A549 treated with GW870086 at 1 μM for 4 hours (cell line): ENCODE measurements at places on chromosomes 4 and X. TPM values are rescaled to one million over a fixed set of nuclear protein-coding genes. Genes with fewer than 3 reads are reported as not detected.

Gene SSX2B
- not detected in 5 replicates for total RNA-seq

Gene FRMD7
- total RNA-seq, result 0.03 TPM in 1 of 5 replicates, not detected in the others

Gene CTBP1
- 75.9 to 88.1 TPM (median 82.0 TPM) in 5 replicates for total RNA-seq

Gene UGT2A1
- total RNA-seq, result not detected in 5 replicates

Gene USP17L22
- not detected in 5 replicates for total RNA-seq

Gene UGT2B10
- 0.09 TPM in 1 of 5 replicates, not detected in the others for total RNA-seq

Gene GPRIN3
- 1.5 to 4.0 TPM (median 3.1 TPM) in 5 replicates for total RNA-seq

Gene CORIN
- total RNA-seq, result not detected in 5 replicates

Gene RAB40A
- 0.10 TPM in 1 of 5 replicates, not detected in the others for total RNA-seq

Gene PPARGC1A
- total RNA-seq, result 0.02 to 0.28 TPM (median 0.05 TPM) in 5 replicates

Gene MGARP
- total RNA-seq, result 0.34 to 0.70 TPM (median 0.57 TPM) in 5 replicates

Gene USP17L20
- not detected in 5 replicates for total RNA-seq

Gene H2BW2
- total RNA-seq, result not detected in 5 replicates

Gene CLNK
- not detected in 5 replicates for total RNA-seq

Gene GPR82
- total RNA-seq, result not detected in 5 replicates

Gene SPANXB1
- 2.0 to 2.7 TPM (median 2.3 TPM) in 5 replicates for total RNA-seq

Gene KLHL4
- 5.6 to 7.4 TPM (median 7.0 TPM) in 5 replicates for total RNA-seq

Gene SMIM14
- total RNA-seq, result 11.6 to 16.4 TPM (median 15.2 TPM) in 5 replicates

Gene MAGEB17
- not detected in 5 replicates for total RNA-seq

Gene PRSS12
- total RNA-seq, result 0.23 to 0.70 TPM (median 0.32 TPM) in 5 replicates

Gene SMARCA1
- 32.0 to 50.4 TPM (median 49.0 TPM) in 5 replicates for total RNA-seq

Gene RELL1
- total RNA-seq, result 6.9 to 10.3 TPM (median 8.7 TPM) in 5 replicates

Gene SLC49A3
- total RNA-seq, result 0.08 to 0.39 TPM (median 0.14 TPM) in 4 of 5 replicates, not detected in the other

Gene ENAM
- total RNA-seq, result not detected in 5 replicates

Gene BRS3
- total RNA-seq, result not detected in 5 replicates
